ENCODE measurements at places on chromosomes 6 and 20.

GRCh38 chr20:33103556-33103955 is 24.1 kb downstream of the BPIFB4 start:
- no peak for DNase-seq

DNA sequence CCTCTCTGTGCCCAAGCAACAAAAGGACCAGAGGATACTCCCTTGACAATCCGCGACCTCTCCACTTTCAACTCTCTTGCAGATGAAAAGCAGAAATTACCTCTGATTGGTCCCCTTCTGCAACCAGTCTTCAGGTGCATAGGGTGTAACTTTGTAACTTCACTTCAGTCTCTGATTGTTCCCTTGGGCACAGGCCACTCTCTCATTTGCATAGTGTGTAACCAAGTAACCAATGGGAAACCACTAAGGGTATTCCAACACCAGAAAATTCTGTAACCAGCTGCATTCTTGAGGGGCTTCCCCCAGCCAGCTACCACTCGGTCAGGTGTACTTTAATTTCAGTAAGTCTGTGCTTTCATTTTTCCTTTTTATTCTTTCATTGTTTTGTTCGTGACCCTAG is 4.4 kb upstream of the RAET1L start:
- DNase-seq = no peak

DNA sequence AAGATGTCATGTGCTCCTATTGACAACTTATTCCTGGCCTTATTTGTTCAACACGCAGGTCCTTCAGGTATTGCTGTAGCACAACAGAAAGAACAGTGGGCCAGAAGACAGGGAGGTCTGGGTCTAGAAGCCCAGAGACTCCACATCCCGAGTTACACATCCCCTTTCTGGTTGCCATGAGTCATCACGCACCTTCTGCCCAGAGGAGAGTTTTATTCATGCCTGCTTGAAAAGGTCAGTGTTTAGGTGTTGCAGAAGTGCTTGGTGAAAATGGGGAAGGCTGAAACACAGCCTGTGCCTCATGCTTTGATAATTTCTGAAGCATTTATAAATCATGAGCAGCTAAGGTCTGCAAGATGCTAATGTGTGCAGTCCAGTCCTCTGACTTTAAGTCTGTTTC is 256.4 kb downstream of the GMPR start:
- no peak for DNase-seq

- peak; percentile 57 for DNase-seq
These were observed 22.3 kb upstream of the RPP40 start for GRCh38 chr6:5025911-5026819.

GRCh38 chr6:41470331-41471063 is 75.7 kb upstream of the FOXP4 start:
- no peak for DNase-seq

DNA sequence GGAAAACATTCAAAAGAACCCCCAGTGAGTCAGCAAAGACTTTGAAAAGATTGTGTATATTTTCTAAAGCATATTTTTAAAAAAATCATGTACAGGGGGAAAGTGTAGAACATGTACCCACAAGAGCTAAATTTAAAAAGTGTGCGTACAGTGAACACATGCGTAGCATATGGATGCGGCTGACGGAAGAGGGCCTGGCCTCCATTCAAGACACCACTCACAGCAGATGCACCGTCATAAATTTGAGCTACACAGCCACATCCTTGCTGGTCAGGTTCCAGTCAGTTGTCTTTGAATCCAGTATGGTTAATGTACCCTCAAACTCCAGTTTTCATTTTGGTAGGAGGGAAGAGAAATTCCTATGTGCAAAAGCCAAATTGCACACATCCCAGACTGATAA is 54.3 kb upstream of the SPACA1 start:
- DNase-seq = no peak

DNA sequence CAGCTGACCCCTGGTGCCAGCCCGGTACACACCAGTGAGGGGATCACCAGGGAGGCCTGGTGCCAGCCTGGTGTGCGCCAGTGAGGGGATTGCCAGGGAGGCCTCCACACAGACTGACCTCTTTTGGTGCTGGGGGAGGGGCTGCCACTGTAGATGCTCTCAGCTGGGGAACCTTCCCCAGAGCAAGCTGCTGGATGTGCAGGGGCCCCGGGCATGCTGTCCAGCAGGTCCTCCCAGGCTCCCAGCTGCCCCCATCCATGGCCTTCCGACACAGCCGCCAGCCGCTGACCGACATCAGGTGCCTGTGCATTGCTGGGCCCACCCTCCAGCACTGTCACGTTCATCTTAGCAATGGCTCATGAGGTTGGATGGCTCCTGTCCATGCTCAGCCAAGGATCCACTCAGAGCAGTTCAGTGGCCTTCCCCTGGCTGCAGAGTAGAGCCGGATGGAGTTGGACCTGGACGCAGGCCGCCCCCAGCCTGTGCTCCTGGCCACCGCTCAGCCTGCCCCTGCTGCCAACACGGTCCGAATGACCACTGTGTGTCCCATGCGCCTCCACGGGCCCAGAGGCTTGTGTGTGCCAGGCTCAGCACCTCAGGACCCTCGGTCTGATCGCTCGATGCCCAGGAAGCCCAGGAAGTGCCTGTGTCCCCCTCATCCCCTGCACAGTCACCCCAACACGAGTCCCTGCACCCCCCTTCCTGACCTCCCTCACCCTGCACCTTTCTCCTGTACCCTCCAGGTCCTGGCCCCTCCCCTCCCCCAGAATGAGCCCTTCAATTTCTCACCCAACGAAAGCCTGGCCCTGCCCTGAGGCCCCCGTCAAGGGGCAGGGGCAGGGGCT is 95.7 kb downstream of the YTHDF1 start:
- DNase-seq = no peak

GRCh38 chr6:73123632-73124329 is 101.5 kb downstream of the KHDC1L start:
- DNase-seq = no peak

- no peak for DNase-seq
These were observed 154.3 kb upstream of the DTNBP1 start for GRCh38 chr6:15817100-15817499.

DNA sequence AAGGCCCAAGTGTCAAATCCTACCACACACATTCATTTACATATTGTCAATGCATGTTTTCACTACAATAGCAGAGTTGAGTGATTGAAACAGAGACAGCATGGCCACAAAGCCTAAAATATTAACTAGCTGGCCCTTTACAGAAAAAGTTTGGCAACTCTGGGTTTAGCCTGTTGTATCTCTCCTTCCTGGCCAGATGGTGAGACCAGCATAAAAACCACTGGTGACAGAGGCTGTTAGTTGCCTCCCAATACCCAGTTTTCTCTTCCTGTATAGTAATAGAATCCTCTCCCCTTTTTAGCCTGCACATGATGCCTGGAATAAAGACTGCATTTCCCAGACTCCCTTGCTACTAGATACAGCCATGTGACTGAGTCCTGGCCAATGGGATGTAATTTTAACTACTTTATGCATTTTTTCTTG is 100.0 kb upstream of the TAB2 start:
- DNase-seq = no peak

GRCh38 chr6:117512056-117512828 is 29.8 kb downstream of the DCBLD1 start:
- no peak for DNase-seq

- no peak for DNase-seq
These were observed 187.6 kb upstream of the THBS2 start for GRCh38 chr6:169441292-169441691.

DNA sequence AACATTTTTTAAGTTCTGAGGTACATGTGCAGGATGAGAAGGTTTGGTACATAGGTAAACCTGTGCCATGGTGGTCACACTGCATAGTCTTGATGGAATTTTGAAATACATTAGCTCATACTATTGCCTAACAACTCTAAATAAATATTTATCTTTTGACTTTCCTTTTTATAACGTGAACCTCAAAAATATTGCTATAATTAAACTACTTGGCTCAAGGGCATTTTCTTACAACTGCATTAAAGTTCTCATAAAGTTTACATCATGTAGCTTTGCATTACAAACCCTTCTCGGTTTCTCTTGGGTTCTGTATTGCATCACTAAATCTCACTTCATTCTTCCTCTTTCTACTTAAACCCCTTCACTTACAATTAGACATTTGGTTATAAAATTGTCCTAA is 636.0 kb upstream of the PTCHD4 start:
- DNase-seq = no peak

DNA sequence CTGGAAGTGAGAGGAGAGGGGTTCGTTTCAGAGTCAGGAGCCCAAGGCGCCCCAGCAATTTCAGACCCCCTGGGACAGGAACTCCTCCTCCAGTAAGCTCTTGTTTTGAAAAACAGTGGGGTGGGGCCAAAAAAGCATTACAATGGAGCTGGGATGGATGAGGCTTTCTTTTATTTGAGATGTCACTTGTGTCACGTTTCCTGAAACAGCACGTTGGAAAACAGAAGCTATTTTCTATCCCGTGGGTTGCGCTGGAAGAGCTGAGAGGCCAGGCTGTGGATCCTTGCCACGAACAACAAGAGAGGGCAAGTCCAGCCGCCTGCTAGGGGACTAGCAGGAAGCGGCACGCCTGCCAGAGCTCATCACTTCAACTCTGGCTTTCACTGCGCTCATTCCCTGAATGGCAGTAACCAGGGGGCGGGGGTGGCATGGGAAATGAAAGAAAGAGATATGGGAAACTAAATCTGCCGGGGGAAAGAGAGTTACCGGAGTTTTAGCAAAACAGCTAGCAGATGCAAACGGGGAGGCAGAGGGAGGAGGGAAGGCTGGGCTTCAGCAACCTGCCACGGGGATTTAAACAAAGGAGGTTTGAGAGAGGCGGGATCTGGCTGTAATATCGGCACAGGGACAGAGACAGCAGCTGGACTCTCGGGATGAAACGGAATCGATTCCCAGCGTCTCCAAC is 34.6 kb downstream of the GCNT2 start:
- no peak for DNase-seq

GRCh38 chr6:53928641-53929040 is 133.8 kb downstream of the LRRC1 start:
- DNase-seq = no peak

- no peak for DNase-seq
These were observed 47.8 kb upstream of the NT5E start for GRCh38 chr6:85402071-85402470.

- no peak for DNase-seq
These were observed 43.2 kb upstream of the BMP5 start for GRCh38 chr6:55918639-55919038.

GRCh38 chr20:48776306-48776705 is 51.5 kb downstream of the PREX1 start:
- no peak for DNase-seq

- DNase-seq = no peak
These were observed 13.5 kb downstream of the DYNLRB1 start for GRCh38 chr20:34529742-34530141.

- no peak for DNase-seq
These were observed 6.6 kb upstream of the SPO11 start for GRCh38 chr20:57323034-57323433.

- no peak for DNase-seq
These were observed 640 bp downstream of the NFS1 start for GRCh38 chr20:35698298-35699126.

- DNase-seq = no peak
These were observed 26.8 kb upstream of the SLC9A8 start for GRCh38 chr20:49785852-49786175.

DNA sequence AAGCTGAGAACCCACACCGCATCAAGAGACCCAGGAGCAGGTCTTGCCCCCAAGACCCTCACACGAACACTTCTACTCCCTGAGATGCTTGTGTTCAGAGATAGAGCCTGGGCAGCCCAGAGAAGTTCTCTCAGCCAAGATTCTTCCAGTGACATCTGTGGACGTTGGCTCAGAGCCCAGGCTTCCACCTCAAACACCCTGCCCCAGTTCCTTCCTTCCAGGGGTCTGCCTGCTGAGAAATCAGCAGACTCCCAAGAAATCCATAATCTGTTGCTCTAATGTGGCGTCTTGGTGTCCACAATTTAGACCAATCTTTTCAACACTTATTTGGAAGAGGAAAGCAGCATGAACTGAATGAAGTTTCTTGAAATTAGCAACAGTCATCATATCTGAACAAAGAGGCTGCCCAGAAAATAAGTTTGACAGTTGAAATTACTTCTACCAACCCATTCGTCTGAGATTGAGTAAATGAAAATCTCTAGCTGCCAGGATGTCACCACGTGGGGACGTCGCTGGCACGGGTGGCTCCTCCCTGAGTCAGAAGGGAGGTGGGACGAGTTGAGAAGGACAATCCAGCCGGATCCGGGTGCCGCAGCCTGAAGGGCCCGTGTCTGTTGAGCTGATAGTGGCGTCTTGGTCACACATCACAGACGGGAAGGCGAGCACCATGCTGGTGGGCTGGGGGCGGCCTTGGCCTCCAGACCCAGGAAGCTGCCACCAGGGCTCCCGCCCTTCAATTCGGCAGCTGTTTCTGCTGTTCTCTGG is 400.9 kb downstream of the TAF4 start:
- no peak for DNase-seq

DNA sequence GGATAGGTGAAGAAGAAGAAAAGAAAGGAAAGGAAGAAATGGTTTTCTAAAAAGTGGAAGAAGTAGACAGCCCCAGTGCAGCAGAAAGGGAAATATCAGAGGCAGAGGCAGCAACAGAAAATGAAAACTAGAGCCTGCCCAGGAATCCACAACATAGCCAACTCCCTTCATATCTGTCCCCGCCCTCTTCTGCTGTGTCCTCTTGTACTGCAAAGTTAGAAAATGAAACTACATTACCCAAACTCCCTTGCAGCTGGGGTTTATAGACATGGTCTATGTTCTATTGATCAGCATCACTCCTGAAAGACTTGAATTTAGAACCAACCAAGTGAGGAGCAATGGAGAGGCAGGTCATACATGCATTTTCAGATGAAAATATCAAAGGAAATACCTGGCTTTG is 200.5 kb upstream of the PHACTR1 start:
- no peak for DNase-seq

DNA sequence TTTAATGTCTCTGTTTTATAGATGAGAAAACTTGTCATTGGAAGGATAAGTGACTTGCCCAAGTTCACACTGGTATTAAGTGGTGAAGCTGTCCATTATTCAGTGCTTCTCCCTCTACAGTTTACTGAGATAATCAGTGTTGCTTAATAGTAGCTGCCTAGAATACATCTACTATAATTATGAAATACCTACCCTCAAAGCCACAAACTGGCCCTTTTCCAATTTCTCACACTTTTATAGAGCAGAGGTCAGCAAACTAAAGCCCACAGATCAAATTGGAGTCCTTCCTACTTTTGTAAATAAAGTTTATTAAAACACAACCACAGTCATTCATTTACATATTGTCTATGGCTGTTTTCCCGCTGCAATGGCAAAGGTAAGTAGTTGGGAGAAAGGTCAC is 73.5 kb downstream of the EYS start:
- no peak for DNase-seq

DNA sequence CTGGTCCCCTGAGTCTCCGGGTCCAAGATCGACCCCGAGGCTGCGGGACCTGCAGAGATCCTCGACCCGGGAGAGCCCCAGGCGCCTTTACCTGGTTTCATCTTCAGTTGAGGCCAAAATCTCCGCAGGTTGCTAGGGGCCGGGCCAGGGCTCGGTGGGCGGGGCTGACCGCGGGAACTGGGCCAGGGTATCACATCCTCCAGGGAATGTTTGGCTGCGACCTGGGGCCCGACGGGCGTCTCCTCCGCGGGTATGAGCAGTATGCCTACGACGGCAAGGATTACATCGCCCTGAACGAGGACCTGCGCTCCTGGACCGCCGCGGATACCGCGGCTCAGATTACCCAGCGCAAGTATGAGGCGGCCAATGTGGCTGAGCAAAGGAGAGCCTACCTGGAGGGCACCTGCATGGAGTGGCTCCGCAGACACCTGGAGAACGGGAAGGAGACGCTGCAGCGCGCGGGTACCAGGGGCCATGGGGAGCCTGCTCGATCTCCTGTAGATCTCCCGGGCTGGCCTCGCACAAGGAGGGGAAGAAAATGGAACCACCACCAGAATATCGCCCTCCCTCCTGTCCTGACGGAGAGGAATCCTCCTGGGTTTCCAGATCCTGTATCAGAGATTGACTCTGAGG is 53.8 kb upstream of the POLR1H start:
- no peak for DNase-seq

Data from GDM1 (cell line).